ENCODE measurements at places on chromosomes 7 and 10.

DNA sequence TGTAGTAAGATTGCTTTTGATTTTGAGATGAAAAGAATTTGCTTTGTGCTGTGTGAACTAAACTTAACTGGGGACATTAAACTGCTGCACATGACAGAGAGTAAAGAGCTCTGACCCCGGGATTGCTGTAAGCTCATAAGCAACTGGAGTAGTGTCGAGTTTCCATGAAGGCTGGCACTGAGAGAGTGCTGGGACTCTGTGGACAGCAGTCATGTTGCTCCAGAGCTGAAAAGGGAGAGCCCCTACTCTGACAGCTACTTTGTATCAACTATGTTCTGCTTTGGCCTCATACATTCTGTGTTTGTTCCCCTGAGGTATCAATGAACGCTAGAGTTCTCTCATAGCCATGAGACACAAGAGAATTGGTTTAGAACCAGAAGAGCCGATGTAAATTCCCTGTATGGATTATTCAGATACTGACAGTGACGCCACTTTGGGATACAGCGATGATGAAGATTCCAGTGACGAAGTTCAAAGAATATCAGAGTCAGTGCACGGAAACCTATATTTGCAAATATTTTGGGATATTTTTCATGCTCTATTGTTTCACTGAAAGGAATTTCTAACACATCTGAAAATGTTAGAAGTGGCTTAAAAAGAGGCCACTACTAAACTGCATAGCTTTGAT is 185.9 kb upstream of the DKK1 start:
- DNase-seq: no peak

DNA sequence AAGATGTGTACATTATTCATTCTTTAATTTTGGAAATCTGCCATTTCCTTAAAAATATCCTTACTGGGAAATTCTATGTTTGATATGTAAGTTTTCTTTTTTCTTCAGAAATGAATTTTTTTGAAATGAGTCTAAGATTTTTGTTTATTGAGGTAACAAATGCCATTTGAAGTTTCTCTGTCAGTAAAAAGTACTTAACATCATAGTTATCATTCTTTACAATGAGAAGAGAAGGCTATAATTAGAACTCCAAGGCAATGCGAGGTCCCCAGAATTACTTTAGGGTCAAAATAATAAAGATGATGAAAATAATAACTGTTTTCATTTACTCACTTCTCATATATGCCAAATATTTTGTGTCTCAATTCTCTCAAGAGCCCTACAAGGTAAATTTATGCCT is 37.0 kb upstream of the RHOBTB1 start:
- no peak for DNase-seq

DNA sequence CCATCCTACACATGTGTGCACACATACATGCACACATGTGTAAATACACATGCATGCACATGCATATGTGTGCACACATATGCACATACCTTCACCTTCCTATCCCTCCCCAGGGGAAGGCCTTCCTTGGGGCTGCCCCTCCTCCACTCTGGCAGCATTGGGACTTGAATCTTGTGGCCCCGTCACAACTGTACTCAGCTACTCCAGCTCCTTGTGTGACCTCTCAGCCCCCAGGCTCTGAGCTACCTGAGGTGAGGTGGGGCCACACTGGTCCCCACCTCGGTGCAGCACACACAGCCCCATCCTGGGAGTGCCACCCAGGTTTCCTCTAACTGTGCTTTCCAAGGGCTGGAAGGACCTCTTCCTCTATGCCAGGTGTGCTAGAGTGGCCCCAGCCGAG is 116.0 kb downstream of the LHPP start:
- no peak for DNase-seq

DNA sequence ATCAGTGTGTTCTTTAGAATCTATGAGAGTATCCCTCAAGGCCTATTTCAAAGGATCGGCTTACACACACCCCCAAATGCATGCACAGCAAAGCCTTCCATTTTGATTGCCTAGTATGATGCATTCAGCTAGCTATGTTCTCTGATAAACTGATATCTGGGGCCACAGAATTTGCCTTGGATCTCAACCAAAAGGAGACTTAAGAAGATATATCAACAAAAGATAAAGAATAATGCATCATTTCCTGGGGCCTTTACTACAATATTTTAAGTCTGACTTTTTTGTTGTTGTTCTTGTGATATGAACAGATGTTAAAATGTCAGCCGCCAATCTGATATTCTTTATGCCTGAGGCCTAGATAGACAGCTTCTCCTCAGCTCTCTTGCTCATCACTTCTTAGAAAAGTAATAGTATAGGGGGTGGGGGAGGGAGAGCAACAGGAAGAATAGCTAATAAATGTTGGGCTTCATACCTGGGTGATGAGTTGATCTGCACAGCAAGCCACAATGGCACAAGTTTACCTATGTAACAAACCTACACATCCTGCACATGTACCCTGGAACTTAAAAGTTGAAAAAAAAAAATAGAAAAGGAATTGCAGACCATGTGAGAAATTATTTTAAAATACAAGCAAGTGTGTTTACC is 792.9 kb upstream of the GHITM start:
- DNase-seq: no peak

GRCh38 chr10:115948465-115948864 is 324.5 kb downstream of the GFRA1 start:
- no peak for DNase-seq

- peak; percentile 54 for DNase-seq
Measured at GRCh38 chr7:137325927-137326326, 17.6 kb downstream of the PTN start.

GRCh38 chr7:23022258-23022769 is 8.4 kb upstream of the HYCC1 start:
- DNase-seq: no peak

DNA sequence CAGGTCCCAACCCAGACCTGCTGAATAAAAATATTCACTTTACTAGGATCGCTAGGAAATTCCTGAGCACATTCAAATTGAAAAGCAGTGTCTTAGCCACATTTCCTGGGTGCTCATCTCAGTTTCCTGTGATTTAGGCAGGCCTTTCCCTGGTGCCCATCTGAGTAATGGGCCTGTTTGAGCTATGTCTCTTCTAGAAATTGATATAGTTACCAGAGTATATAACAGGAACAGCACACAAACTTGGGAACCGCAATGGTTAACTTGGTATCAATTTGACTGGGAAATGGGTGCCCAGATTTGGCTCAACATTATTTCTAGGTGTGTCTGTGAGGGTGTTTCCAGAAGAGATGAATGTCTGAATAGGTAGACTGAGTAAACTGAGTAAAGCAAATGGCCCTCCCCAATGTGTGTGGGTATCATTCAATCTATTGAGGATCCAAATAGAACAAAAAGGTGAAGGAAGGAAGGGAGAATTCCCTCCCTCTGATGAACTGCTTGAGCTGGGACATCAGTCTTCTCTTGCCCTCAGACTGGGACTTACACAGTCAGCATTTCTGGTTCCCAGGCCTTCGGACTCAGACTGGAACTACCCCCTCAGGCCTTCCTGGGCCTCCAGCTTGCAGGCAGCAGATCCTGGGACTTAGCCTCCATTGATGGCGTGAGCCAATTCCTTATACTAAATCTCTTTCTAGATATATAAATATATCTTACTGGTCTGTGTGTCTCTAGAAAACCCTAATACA is 99.1 kb downstream of the CCDC71L start:
- DNase-seq: no peak

DNA sequence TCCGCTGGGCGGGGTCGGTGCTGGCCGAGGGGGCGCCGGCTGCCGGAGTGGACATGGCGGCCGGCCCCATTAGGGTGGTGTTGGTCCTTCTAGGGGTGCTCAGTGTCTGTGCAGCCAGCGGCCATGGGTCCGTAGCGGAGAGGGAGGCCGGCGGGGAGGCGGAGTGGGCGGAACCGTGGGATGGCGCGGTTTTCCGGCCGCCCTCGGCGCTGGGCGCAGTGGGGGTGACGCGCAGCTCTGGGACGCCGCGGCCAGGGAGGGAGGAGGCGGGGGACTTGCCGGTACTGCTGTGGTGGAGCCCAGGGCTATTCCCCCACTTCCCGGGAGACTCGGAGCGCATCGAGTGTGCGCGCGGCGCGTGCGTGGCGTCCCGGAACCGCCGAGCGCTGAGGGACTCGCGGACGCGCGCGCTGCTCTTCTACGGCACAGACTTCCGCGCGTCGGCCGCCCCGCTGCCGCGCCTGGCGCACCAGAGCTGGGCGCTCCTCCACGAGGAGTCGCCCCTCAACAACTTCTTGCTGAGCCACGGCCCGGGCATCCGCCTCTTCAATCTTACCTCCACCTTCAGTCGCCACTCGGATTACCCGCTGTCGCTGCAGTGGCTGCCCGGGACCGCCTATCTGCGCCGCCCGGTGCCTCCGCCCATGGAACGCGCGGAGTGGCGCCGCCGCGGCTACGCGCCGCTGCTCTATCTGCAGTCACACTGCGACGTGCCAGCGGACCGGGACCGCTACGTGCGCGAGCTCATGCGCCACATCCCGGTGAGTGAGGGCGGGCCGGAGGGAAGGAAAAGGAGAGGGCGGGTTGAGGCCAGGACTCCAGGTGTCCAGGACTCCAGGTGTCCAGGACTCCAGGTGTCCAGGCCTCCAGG is 9.3 kb upstream of the CHCHD1 start:
- DNase-seq: no peak

DNA sequence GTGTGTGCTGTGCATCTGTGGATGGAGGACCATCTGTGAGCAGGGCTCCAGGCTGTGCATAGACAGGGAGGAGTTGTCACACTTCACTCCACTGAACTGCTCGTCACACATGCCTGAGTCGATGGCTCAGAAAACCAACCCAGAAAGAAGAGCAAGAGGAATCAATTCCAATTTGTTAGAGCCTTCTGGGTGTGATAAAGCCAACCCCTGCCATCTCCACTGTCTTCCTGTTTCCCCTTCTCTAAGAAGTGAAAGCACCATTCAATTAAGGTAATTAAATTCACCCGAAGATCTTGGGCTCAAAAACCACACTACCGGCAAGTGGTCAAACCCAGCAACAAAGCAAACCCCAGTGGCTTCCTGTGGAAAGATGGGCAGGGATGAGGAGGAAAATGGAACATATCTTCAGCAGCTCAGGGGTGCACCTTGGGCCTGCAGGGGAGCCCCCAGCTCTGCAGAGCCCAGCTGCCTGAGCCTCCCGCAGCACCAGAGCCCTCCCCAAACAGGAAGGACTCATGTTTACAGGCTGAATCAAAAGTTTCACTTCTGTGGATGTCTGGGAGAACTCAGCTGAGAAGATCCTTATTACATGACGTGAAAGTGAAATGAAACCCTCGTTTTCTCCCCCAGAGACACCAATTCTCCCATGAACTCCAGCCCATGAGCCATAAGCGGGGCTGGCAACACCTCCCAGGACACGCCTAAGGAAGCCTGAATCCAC is 10.9 kb downstream of the C10orf71 start:
- DNase-seq: no peak

GRCh38 chr10:274866-275265 is 139.6 kb downstream of the ZMYND11 start:
- DNase-seq: no peak

- peak; percentile 44 for DNase-seq
Measured at GRCh38 chr7:133854739-133855138, 272.4 kb upstream of the LRGUK start.

- no peak for DNase-seq
Measured at GRCh38 chr7:47758546-47758945, 176.6 kb upstream of the TNS3 start.

GRCh38 chr10:31268444-31269303 is 50.3 kb upstream of the ZEB1 start:
- no peak for DNase-seq

DNA sequence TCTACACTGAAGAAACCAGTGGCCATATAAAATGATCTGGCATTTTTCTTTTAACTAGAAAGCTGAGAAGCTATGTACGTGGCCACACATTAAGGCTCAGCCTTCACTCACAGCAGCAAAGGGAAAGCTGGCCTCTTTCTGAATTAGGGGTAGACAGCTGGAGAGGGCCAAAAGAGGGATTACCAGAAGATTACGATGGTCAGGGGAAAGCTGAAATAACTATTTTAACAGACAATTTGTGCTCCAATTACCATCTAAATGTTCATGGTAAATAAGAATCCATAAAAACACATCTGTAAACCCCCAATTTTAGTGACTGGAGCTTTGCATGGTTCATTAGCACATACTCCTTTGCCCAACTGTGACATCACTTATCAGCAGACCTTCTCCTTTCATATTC is 314.3 kb downstream of the HPSE2 start:
- no peak for DNase-seq

GRCh38 chr7:96538632-96539031 is 171.0 kb downstream of the SEM1 start:
- no peak for DNase-seq

GRCh38 chr10:4137299-4137698 is 352.3 kb upstream of the KLF6 start:
- no peak for DNase-seq

GRCh38 chr7:8263048-8263447 is 1.1 kb upstream of the ICA1 start:
- DNase-seq: no peak

DNA sequence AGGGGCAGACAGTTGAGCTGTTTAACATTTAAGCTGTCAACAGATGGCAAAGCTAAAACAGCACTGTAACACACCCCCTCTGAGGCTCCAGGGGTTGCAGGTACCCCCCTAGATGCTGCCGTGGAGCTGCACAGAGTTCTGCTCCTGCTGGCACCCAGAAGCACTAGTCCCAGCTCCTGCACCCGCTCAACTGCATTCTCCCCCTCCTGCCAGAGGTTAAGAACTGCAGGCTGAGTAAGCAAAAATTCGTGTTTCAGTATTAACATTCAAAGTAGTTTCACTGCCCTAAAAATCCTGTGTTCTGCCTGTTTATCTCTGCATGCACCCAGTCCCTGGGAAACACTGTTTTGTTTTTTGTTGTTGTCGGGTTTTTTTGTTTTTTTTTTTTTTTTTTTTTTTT is 790.8 kb upstream of the KCND2 start:
- DNase-seq: no peak

GRCh38 chr10:59905066-59905730 is 1.2 kb downstream of the CCDC6 start:
- no peak for DNase-seq

- DNase-seq: no peak
Measured at GRCh38 chr10:29882766-29883165, 176.6 kb downstream of the JCAD start.

DNA sequence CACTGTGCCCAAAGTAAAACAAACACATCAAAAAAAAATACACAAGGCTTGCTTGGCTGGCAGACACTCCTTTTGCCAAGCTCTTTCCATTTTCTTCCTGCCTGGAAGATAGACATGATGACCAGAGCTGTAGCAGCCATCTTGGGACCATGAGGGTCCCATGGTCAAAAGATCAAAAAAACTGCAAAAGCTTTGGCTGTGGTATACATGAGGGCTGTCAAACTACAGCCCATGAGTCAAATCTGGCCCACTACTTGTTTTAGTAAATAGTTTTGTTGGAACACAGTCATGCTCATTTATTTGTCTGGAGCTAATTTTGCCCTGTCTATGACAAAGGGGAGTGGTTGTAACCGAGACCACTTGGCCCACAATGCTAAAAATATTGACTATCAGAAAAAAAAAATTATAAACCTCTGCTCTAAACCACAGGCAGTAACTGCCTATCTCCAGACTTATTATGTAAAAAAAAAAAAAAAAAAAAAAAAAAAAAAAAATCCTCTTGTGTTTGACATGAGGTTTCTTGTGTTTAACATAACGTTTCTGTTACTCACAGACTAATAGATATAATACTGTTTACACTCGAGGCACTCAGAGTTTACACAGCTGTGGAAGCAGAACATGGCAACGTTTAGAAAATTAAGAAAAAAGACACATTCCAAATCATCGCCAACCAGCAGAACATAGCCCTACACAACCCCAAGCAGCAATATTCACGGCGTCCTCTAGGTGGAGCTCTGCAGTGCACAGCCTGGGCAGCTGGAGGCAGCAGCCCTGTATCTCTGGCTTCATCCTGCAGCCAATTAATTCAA is 36.9 kb downstream of the ASB13 start:
- DNase-seq: peak; percentile 48
